Daoy (cell line): ENCODE measurements at places on chromosomes 2 and 18.

DNA sequence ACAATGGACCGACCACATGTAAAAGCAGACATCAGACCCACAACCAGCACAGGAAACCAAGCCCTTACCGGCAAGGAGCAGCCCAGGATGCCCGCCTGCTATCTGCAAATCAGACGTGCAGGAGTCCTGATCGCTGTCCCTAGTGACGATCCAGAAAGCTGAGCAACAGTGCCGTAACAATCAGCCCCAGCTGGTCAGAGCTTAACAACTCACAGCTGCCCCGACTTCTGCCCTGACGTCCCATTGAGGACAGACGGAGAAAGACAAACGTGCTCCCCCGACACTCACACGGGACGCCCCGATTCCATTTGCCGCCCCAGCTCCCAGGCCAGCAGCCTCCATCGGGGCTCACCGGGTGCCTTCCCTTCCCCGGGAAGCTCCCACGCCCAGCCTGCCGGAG is 39.8 kb upstream of the PXDN start:
- no peak for DNase-seq

GRCh38 chr2:67752969-67753368 is 309.8 kb downstream of the C1D start:
- no peak for DNase-seq

- DNase-seq, result no peak
Measured at GRCh38 chr2:39194686-39195085, 49.1 kb downstream of the CDKL4 start.

- no peak for DNase-seq
Measured at GRCh38 chr2:177413703-177414102, 21.1 kb downstream of the AGPS start.

GRCh38 chr2:131557558-131558321 is 30.1 kb downstream of the CCDC74A start:
- DNase-seq, result no peak

DNA sequence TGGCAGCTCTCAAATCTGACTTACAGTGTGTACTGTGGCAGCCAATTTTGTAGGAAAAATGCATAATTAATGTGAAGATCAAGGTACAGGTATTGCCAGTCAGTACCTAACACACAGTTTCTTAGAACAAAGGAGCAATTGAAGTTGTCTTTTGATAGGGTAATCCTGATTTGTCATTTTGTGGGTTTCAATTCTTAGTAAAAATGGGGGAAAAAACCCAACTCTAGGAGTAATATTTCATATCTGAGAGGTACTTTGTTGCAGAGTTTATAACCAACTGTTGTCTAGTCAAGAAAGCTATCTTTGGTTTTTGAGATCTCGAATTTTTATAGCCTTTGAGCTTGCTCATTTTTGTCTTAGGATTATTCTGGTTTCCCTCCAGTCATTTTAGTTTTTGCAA is 16.1 kb downstream of the SPATS2L start:
- no peak for DNase-seq

DNA sequence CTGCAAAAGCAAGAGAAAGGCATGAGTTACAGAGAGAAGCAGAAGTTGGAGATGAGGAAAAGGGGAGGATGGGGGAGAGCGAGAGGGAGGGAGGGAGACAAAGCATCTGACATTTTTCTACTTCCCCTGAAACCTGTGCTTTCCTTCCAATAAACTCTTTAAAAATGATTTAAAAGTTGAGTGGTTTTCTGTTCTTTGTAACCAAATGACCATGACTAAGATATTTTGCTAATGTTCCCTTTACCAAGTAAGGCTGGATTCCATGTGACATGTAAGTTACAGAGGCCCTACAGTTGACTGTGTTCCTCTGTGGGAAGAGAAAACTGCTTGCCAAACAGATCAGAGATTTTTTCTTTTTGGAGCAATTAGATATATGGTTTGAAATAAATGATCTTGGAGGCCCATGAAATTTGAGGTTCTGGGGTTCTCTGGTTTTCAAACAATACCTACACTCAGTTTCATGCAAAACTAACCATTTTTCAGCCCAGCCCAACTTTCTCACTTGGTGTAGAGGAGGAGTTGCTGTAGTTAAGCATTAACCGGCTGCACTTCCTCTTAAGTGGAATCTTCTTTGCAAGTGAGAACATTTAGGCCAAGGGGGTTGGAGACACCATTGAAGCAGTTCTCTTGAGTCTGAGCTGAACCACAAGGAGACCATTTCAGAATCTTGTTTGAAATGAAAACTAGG is 34.5 kb downstream of the INSIG2 start:
- no peak for DNase-seq

- no peak for DNase-seq
Measured at GRCh38 chr18:53698907-53699306, 525.6 kb downstream of the MBD2 start.

DNA sequence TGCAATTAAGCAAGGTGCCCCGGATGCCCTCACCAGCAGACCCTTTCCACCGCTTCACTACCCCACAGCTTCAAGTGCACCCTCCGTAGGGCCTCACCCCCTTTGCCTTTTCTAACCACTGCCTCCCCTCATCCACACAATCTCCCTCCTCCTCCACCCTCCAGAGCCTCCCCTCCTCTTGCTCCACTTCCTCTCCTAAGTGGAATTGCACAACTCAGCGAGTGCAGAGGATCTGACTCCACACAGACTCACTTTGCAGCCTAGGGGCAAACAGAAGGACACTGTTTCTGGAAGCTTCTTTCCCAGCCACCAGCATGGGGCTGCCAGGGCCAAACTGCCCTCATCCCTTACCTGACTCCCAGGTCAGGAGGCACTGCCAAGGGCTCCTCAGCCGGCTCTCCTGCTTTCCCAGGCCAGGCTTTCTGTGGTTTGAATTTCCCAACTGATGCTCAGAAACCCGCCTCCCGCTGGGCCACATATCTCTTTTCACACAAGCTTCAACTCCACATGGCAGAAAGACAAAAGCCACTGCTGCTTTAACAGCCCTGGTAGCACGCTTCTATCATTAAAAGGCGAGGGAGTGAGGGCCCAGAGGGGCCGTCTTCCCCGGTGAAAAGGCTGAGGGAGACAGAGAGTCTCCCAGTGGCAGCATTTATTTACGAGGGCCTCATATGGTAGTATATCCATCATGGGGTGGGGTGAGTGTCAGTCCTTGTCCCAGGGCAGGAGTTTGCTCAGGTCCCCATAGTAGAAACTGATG is 74.7 kb upstream of the MGAT4A start:
- peak; percentile 64 for DNase-seq

DNA sequence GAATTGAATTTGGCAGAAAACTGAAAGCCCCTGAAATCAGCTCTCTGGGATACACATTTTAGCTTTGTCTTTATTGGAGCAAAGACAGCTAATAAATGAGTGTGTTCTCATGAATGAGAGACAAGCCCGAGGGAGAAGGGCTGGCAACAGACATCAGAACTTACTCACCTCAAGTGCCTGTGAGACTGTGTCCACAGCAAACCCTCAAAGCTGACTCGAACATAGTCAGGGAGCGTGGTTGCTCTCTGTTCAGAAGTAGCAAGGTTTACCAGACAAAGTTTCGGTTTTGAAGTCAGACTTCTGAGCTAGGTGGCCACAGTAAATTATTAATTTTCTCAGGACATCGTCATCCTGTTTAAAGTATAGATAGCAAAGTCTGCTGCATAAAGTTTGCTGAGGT is 207.9 kb downstream of the CMPK2 start:
- DNase-seq, result no peak

DNA sequence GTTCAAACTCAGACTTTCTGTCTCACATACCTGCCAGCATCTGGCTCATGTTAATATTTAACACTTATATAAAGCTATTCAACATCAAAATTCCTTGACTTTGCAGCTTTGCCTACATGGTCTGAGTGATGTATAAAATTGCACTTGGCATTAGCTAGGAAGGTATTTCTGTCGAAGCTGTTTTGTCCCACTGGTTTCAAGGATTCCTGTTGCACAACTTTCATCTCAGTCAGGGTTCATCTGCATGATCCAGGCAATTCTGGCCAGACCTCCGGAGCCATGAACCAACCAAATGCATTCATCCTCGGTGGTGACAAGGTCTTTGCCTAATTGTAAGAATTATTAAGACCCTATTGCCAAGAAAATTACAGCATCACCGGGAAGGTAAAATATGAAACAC is 185.4 kb downstream of the ZEB2 start:
- DNase-seq, result no peak

GRCh38 chr2:206515580-206515979 is 72.2 kb downstream of the ADAM23 start:
- no peak for DNase-seq

GRCh38 chr2:188580738-188581137 is 289.1 kb downstream of the GULP1 start:
- DNase-seq, result no peak

DNA sequence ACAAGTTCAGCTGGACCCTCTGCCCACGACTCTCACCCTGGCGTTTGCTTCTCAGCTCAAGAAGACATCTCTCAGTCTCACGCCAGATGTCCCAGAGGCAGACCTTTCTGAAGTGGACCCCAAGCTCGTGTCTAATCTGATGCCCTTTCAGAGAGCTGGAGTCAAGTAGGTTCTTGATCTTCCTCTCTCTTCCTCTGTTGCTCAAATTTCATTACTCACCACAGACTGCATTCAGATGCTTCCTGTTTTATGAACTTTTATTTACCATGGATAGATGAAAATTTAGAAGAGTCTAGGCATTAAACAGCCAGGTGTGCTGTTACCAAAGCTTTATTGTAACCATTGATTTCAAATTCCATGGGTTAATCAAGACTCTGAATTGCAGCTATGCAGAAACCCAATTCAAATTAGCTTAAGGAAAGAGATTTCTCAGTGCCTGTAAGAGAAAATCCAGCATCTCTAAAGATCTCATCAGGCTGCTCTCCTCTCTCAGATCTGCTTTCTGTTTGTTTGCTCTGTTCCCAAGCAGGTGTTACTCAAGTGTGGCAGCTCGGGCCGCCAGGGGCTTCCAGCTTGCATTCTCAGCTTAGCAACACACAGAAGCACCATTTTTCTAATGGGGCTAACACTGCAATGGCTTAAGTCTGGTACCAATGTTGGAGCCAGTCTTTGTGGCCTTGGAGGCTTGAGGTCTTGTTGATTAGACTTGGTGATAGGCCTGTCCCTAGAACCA is 16.5 kb downstream of the SMARCAL1 start:
- no peak for DNase-seq

- DNase-seq, result peak; percentile 6
Measured at GRCh38 chr2:150404147-150404546, 83.3 kb downstream of the RND3 start.

DNA sequence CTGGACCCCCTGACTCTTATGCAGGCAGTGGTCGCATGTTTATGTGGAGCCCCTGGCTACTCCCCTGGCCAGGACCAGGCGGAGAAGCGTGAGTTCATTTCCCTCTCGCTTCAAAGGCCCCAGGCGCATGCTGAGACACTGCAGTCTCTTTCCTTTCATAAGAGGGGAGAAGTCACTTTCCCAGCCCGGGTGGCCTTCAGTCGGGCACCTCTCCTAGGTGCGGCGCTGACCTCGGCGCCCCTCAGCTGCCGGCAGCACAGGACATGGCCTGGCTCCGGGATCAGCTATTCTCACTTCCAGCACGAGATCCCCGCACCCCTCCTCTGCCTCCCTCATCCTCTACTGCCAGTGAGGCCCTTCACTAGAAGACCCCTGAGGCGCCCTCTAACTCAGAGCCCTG is 184.7 kb upstream of the PXDN start:
- no peak for DNase-seq

GRCh38 chr18:51878724-51879123 is 461.3 kb upstream of the DCC start:
- no peak for DNase-seq

DNA sequence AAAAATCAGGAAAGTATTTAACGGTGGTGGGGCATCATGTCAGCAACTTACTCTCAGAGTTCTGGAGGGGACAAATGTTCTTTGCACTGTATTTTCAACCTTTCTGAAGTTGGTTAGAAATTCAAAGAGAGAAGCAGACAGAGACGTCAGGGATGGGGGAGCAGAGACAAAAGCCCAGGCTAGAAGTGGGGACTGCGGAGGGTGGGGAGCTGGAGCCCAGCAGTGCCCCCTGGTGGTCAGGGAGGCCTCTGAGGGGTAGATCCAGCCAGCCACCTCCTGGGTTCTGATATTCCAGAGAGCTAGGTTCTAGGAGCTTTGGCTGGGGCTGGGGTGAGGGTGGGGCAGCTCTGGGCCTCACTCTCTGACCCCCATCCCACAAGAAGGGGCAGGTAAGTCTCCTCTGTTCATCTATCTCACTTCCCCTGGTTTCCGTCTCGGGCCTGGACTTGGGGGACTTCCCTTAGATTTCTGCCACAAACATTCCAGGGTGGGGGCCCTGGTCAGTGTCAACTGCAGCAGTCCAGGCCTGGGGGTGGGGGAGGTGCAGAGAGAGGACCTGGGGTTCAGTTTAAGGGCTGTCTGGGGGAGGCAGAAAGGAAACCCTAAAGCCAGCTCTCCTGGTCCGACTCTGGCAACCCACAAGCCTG is 8.9 kb downstream of the TNS1 start:
- DNase-seq, result peak; percentile 61

DNA sequence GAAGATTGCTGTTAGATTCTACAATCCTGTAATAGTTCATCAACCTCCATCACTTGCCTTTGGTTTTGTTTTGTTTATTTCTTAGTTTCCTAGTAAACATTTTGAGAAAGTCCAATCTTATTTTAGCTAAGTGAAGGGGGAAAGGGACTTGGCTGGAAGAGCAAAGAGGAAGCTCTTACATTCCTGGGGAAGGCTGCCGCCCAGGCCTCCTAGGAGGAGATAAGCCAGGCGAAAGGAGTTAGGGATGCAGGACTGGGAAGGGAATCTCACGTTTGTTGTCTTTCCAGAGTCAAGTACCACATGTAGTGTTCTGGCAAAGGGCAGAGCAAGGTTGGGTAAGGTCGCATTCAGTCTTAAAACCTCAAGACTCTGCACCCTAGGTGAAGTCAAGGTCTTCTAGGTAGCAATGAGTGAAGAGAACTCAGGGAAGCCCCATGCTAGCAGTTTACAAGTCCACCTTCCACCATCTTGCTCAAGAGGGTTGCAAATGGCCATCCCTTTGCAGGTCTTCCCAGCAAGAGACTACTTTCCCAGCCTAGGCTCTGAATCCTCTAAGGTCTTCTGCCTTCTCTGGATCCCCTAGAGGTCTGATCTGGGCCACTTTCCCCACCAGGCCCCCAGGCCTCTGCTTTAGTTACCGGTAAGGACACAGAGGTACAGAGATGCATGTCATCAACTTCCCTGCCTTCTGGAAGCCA is 320.7 kb downstream of the CYP26B1 start:
- DNase-seq, result no peak

DNA sequence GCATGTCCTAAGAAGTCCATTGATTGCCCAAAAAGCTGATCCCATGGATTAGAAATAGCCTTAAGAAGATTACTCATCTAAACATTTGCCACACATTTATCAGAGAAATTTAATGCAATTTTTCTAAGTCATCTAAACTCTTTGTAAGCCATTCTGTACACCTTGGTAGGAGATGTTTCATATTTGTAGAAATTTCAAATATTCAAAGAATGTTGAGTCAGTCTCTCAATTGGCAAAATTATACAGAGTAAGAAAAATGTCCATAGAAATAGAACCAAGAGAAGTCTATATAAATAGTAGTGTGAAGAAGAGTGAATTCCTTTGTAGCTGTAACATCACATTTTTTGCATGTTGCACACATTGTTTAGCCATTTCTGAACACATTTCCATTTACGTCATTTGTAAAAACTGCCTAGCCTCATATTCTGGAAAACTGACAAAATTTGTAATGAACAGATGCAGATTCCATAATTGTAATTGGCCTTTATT is 128.6 kb downstream of the MSTN start:
- peak; percentile 8 for DNase-seq
